ENCODE measurements at places on chromosomes 6 and 20. TPM values are rescaled to one million over a fixed set of nuclear protein-coding genes. Genes with fewer than 3 reads are reported as not detected.

DNA sequence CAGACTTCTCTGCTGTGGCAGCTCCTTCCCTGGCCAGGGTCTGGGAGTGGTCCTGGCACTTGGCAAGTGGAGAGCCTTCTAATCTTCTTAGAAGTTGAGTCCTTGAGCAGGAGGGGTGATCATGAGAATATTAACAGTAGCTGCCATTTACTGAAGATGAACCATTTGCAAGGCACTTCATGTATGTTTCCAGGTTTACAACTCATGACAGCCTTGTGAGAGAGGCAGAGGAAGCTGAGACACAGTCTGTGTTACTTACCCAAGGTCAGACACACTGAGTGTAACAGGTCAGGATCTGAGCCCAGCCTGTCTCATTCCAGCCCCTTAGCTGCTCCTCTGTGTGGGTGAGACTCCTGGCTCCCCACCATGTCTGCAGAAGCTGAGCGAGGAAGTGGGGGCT is 45.5 kb upstream of the SRF start:
- DNase-seq: no peak

MYL9 gene
- total RNA-seq: 213 TPM

PRICKLE4 gene
- not detected for total RNA-seq

KIAA0408 gene
- total RNA-seq: 5.8 TPM

CLPSL2 gene
- total RNA-seq: not detected

DNA sequence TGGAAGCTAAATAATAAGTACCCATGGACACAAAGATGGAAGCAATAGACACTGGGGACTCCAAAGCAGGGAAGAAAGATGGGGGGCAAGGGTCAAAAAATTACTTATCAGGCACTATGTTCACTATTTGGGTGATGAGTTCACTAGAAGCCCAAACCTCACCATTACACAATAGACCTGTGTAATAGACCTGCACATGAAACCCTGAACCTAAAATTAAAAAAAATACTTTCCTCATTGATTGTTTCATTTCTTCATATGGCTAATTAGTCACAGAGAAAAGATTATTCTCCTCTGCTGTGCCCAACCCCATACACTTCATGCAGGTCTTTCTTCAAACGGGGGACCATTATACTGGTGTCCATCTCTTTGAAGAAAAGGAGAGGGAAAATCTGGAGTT is 213.0 kb upstream of the DTNBP1 start:
- no peak for DNase-seq

- no peak for DNase-seq
These were observed 9.9 kb downstream of the STX16 start for GRCh38 chr20:58660855-58661597.

- no peak for DNase-seq
These were observed 1.1 kb upstream of the CLIC1 start for GRCh38 chr6:31737315-31737990.

- no peak for DNase-seq
These were observed 43.0 kb downstream of the VEGFA start for GRCh38 chr6:43812850-43813578.

Data from SJSA1 (cell line).